ENCODE measurements at places on chromosomes 1 and 21.
A peak's percentile ranks its signal among the peaks of the same experiment; 100 is the strongest.

DNA sequence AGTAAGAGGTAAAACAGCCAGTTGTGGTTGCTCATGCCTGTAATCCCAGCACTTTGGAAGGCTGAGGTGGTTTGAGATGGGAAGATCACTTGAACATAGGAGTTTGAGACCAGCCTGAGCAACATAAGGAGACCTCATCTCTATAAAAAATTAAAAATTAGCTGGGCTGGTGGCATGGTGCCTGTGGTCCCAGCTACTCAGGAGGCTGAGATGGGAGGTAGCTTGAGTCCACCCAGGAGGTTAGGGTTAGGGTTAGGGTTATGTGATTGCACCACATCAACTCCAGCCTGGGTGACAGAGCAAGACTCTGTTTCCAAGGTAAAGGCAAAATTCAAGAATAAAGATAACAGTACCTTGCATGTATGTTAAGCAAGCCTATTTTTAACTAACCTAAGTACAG lies 3.5 kb downstream of the SAMSN1 start:
- no peak for DNase-seq

- DNase-seq = no peak
Observed at GRCh38 chr1:182476625-182477024, 26.7 kb downstream of the RGSL1 start.

DNA sequence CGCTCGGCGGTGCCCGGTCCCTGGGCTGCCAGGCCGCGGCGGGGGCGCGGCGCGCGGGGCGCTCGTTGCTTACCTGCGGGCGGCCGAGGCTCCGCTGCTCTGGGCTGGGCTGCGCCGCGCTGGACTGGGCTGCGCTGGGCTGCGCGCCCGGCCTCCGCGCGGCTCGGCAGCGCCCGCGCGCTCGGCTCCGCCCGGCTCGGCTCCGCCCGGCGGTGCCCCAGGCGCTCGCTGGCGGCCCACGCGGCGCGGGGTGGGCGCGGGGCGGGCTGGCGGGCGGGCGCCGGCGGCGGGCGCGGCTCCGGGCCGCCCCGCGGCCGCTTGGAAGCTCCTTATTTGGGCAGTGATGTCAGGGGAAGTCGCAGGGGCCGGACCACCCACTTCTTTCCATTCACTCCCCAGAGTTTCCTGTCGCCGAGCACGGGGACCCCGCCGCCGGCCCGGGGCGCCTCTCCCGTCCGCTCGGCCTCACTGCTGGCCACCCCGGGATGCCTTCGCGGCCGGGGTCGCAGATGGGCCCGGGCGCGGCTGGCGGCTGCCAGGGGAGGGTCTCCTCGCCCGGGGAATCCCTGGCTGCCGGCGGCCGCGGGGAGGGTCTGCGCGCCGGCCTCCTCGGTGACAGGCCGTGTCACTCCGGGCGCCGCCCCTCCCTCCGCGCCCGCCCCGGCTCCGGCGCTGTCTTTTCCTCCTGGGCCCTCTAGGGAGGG lies 177.7 kb upstream of the EDN2 start:
- peak; percentile 53 for DNase-seq

DNA sequence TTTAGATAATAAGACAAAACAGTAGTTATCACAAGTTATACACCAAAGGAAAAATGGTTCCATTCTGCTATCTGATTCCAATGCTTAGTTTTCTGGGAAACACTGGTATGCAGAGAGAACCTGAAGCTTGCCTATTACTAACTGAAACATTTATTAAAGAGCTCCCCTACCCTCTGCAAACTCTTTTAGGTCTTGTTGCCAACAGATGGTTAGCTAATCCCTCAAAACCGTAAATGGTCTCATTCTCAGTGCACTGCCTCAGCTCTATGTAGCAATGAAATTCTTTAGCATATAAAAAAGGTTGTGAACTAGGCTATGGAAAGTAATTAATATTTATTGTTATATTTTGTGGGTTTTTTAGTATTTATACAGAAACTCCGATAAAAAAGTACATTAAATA lies 20.4 kb downstream of the C21orf91 start:
- DNase-seq = no peak

- DNase-seq = peak; percentile 76
Observed at GRCh38 chr1:29849038-29849750, 612.9 kb downstream of the PTPRU start.

DNA sequence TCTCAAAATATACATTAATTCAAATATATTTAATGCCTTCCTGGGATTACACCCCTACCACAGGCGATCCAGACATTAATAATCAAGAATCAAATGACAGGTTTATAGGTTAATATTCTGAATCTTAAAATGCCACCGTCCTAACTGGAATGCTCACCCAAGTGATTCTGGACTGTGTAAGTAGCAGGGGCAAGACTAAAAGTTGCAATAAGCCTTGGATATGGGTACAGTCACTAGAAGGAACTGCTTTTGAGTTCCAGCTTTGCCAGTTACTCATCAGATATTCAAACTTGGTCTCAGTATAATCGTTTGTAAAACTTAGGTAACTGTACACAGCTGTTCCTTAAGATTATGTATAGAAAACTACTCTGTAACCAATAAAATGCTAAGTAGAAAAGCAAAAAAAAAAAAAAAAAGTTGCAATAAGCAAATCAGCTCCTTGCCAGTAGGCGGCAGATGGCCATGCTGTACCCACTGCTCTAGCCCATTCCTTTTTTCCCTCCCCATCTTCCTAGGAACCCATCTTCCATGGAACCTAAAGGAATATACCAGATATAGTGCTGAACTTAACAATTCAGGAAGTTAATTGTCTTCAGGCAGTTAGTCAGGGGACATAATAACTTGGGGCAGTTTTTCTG lies 10.5 kb downstream of the RO60 start:
- peak; percentile 21 for DNase-seq

- DNase-seq = no peak
Observed at GRCh38 chr1:170221495-170221894, 75.7 kb downstream of the NTMT2 start.

GRCh38 chr1:95257758-95258157 lies 23.7 kb downstream of the RWDD3 start:
- no peak for DNase-seq

DNA sequence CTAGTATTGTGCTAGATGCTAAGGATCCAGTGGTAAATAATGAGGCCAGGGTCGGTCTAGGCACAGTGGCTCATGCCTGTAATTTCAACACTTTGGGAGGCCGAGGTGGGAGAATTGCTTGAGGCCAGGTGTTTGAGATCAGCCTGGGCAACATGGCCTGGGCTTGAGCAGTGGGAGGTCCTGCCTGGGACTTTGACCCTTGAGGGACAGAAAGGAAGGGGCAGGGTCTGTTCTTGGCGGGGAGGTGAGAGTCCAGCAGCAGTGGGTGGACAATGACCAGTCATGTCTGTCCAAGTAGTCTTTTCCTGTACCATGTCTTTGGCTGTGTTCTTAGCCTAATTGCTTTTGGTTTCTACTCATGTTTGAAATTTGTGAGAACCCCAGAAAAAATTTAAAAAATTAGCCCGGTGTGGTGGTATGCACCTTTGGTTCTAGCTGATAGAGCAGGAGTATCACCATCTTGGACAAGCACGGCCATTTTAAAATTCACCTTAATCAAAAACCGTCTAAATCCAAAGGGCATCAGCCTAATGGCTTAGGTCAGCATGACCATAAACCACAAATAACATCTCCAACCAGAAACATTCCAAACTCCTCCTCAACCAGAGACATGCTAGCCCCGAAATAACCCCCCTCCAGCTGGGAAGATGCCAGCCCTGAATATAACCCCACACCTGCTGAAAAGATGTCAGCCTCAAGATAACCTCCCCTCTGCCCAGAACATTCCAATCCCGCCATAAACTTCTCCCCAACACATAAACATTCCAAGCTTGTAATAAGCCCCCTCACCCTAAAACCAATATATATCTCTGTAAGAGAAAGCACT lies 6.8 kb upstream of the AK2 start:
- no peak for DNase-seq

Measured in WTC11 (cell line).